ENCODE measurements at places on chromosomes 5 and 9. TPM values are rescaled to one million over a fixed set of nuclear protein-coding genes. Genes with fewer than 3 reads are reported as not detected.

DNA sequence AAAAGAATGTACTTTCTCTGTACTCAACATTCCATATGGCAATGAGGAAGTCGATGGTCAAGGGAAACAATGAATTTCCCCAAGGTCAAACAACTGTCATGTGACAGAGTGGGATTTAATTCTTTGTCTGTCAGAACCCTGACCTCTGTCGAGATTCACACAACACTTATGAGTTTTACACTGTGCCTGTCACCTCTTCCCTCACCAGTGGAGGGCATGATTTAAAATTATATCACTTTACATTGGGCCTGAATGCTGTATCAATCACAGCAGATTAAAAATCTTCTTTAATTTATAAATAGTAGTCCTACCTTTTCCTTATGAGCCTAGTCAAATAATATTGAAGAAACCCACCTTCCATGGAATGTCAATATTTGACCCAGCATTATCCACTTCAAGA, 276.7 kb downstream of the CDH10 start:
- no peak for DNase-seq

GRCh38 chr5:141841378-141842180, 36.6 kb downstream of the PCDH1 start:
- DNase-seq, result no peak

DNA sequence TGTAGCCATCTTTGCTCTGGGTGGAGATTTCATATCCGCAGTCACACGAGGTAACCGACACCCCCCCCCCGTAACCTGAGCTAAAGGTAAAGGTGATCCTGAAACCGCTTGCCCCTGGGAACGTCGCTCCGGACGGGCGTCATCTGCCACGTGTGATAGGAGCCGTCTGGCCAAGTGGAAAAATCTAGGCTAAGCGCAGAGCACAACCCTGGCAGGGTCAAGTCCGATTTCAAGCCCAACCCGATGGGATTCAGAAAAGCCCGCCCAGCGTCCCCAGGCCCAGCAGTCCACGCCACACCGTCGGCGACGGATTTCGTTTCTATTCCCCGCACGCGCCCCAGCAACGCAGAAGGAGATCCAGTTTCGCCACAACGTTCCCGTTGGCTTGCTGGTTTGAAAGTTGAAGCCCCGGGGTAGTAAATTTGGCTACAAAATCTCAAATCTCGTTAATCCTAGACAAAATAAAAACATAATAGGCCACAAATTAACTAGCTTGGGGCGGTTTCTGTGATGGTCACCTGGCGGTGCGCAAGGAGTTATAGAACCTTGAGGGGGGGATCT, 32.4 kb upstream of the NFIB start:
- DNase-seq, result no peak

- DNase-seq, result no peak
These were observed 27.0 kb downstream of the TPPP start for GRCh38 chr5:665956-666711.

The CCDC171 gene
- polyA plus RNA-seq, result 6.6 TPM

GRCh38 chr5:1208221-1208742, 6.9 kb downstream of the SLC6A19 start:
- DNase-seq, result no peak

The TAF1L gene
- polyA plus RNA-seq, result 0.08 TPM

DNA sequence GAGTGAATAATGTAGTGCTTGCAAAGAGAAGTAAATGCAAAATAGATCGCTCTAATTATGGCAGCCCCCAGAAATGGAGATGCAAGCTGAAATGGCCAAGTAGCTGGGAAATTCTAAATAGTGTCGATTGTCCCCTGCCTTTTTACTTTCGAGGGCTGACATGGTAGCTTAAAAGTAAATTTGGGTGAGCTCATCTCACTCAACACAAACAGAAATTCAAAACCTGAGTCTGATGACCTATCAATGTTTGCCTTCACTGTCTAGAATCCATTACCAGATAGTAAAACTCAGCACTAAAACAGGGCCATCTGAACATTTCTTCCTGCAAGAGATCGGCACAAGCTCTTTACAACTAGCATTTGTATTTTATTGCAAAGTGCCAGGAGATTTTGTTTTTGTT, 7.0 kb upstream of the LHX2 start:
- no peak for DNase-seq

- DNase-seq, result no peak
These were observed 196.2 kb downstream of the MARCHF11 start for GRCh38 chr5:15983392-15983791.

DNA sequence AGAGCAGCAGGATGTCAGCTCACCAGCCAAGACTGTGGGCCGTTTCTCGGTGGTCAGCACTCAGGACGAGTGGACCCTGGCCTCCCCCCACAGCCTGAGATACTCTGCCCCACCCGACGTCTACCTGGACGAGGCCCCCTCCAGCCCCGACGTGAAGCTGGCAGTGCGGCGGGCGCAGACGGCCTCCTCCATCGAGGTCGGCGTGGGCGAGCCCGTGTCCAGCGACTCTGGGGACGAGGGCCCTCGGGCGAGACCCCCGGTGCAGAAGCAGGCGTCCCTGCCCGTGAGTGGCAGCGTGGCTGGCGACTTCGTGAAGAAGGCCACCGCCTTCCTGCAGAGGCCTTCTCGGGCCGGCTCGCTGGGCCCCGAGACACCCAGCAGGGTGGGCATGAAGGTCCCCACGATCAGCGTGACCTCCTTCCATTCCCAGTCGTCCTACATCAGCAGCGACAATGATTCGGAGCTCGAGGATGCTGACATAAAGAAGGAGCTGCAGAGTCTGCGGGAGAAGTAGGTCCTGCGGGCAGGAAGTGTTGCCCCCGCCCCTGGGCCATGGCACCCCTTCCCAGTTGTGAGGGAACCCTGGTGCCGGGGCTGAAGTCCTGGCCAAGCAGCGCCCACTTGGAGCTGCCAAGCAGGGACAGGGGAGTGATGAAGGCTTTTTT, 108.9 kb downstream of the WNK2 start:
- DNase-seq, result no peak

GRCh38 chr9:28967226-28967625, 1393.9 kb upstream of the C9orf72 start:
- no peak for DNase-seq

DNA sequence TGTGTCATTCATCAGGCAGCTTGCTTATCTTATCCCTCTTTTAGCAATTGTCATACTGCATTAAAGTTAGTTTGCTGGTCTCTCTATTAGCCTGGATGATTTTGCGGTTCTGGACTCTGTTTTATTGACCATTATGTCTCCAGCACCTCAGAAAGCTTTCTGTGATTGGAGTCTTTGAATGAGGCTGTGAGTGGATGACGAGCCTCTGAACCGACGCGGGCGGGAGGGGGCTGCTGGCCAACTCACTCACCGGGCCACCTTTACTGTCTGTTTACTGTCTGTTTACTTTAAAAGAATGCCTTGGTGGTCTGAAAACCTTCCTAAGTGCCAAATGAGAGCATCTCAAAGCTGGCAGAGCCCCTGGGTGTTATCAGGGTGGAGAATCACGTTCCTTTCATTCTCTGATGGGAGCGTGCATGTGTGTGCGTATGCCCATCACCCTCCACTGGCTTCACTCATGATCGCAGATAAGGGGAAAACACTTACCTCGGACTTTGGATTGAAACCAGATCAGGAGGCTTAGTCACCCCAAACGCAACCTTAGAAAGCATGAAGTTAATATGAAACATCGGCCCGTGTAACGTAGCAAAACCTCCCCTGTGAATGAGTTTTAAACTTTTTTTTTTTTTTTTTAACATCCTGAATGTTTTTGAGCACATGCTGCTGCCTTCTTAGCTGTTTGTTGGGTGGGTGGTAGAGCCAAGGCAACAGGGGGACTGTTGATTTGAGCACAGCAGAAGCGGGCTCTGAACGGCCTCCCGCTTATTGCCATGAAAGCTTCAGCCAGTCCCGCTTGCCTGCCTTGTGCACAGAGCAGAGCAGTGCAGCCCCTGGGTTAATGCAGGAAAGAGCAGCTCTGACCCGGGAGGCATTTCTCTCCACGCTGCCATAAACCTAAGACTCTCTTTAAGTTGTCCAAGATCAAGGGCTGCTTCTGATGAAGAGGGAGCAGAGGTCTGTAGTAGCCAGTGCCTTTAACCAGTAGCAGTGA, 173.6 kb downstream of the GADD45G start:
- no peak for DNase-seq

DNA sequence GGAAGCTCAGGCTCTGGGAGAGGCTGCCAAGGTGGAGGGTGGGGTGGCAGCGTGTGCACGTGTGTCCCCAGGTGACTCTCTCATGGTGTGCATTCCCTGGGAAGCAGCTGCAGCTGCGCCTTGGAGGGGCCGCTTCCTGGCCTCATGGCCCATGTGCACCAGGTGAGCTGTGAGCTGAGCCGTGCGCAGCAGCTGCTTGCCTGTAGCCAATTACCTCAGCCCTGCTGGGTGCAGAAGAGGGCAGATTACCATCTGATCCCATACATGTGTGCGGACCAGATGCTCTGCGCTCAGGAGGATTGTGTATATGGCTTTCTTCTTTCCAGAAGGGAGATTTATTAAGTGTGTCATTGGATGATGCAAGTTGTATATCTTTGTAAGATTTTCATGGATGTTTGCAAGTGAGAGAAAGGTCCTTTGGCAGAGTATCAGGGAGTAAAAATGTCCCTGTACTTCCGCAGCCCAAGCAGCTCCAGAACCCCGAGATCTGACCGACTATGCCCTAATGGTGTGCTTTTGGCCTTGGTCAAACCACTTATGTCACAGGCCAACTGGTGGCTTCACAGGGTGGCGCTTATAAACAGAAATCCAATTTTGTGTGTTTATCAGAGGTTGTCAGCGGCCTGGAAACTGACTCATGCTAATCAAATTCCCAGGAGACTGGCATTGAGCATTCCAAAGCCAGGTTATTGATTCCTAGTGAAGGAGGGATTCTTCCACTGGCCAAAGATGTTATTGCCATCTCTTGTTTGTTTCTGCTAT, 229.3 kb downstream of the GOLPH3 start:
- DNase-seq, result no peak

DNA sequence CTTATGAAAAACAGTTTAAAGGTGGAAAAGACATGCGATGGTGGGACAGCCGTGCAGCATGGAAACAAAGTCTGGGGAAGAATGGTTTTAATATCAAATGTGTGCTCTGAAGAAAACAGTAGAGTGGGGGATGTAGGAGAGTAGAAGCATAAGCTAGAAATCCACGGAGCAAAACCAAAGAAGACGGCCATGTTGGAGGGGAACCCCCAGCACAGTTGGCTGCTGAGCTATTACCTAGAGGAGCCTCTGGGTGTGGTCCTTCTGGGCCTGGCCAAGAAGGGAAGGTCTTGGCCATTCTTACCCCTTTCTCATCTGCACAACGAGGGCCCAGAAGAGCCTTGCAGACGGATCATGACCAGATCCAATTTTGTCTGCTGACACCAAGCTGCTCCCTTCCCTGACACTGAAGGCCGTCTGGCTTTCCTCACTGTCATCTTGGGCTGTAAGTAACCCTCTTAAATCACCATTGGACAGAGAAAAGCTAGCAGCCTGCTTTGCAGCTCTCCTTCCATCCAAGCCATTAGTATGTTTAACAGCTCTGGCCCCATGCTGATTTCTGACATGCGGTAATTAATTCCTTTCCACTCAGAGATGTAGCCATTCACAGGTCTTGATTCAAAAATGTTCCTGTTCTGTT, 189.5 kb downstream of the SEC61B start:
- no peak for DNase-seq

DNA sequence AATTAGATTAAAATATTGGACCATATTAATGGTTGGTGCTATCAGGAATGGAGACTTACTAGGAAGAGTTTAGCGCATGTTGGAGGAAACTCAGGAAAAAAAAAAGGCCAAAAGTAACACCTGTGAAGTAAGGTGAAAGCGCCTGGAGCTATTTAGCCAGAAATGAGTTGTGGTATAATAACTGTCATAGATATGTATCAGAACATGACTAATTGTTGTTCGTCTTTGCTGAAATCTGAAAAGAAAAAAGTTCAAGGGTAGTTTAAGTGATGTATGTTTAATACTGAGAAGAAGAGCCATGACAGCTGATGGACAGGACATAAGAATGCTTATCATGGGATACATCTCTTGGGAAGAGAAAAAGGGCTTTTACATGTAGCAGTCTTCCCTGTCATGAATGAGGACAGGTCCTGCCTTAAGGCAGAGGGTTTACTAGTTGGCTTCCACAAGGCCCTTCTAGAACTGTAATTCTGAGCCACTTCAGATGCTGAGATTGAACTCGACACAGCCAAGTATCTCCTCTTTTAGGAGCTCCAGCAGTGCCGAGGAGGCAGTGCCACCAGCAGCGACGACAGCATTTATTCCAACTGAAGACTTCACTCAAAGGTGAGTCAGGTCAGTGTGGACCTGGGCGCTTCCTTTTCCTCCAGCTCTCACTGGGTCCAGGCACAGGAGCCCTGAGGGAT, 940 bp upstream of the CAMK4 start:
- DNase-seq, result no peak

- DNase-seq, result no peak
These were observed 5.1 kb downstream of the GLRX start for GRCh38 chr5:95817430-95817829.

DNA sequence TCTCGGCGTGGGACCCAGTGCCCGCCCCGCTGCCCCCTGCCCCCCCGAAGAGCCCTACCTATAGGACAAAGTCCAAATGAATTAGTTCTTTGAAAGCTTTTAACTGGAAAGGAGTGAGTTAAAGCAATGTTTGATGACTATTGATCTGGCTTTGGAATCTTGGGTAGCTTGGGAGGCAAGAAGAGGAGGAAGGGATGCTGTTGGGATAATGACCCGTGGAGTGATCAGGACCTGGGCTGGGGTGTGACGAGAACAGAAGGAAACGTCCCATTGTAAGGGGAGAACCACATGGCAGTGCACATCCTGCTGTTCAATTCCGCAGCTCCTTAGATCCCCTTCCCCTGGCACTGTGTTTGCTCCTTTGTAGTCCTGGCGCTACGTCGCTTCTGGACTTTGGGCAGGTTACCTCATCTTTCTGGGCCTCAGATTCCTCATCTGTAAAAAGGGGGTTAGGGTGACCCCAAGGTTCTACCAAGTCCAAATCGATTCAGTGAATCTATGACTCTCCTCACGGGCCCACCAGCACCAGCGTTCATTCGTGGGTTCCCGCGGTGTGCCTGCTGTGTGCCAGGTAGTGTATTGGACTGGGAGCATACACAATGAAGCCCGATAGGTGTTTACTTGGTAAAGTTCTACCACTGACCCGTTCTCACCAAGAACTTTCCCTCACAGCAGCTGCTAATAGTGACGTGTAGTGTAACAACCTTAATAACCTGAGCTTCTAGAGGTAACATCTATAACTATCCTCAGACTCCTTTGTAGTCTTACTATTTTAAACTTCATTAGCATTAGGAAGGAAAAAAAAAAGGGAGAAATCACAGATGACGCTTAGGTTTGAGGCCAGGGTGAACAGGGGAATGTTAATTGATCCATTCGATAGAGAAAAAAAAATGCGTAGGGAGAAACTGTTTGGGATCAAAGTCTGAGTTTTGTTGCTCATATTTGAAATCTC, 1.1 kb upstream of the NADK2 start:
- DNase-seq, result no peak

- DNase-seq, result no peak
These were observed 734.8 kb downstream of the TLE1 start for GRCh38 chr9:80954521-80954920.

- no peak for DNase-seq
These were observed 74.3 kb downstream of the LRSAM1 start for GRCh38 chr9:127525401-127526188.

The C1QTNF2 gene
- polyA plus RNA-seq, result 0.90 TPM

- DNase-seq, result no peak
These were observed 340.4 kb downstream of the RASEF start for GRCh38 chr9:82722561-82722960.

GRCh38 chr5:14721990-14722656, 57.6 kb downstream of the OTULIN start:
- DNase-seq, result no peak

The SLC2A6 gene
- 1.7 TPM for polyA plus RNA-seq

The BRINP1 gene
- 6.0 TPM for polyA plus RNA-seq

- DNase-seq, result no peak
These were observed 201.7 kb upstream of the MSX2 start for GRCh38 chr5:174522480-174523260.

The OR1J2 gene
- polyA plus RNA-seq, result not detected

Measured in left renal cortex interstitium (tissue), 4 donors.